ENCODE measurements at places on chromosomes 7 and 10.

GRCh38 chr10:110324805-110325280 is 20.1 kb upstream of the SMNDC1 start:
- no peak for DNase-seq

DNA sequence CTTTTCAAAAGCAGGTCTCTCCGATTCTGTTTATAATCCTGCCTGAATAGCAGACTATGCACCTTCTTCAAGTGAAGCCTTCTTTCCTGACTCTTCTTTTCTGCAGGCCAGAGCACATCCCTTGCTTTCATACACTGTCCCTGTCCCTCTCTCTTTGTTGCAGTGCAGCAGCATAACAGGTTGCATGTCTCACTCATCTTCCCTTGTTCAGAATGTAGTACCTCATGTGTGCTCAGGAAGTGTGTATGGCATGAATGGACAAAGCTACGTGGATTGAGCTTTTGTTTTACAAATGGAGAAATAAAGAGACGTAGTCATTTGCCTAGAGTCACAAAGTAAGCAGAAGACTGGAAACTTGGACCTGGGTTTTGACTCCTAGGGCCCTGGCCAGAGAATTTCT is 68.0 kb downstream of the PTPRZ1 start:
- DNase-seq: no peak

DNA sequence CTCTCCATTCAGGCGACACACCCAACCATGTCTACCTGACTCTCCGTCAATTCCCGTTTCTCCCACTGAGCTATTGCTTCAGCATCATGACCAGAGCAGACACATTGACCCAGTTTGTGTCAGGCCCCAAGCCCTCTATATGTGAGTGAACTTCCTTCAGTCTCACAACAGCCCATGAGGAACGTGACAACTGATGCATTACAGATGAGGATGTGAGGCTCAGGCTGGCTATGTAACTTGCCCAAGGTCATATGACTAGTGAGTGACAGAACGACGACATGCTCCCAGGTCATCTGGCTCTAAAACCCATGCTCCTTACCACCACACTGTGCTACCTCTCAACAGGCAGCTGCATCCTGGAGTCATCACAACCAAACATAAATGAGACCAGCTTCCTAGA is 3.7 kb downstream of the TMEM140 start:
- no peak for DNase-seq

GRCh38 chr7:130369831-130370550 is 10.3 kb upstream of the CPA1 start:
- no peak for DNase-seq

GRCh38 chr7:93006480-93007095 is 111.2 kb downstream of the SAMD9 start:
- DNase-seq: peak; percentile 28

DNA sequence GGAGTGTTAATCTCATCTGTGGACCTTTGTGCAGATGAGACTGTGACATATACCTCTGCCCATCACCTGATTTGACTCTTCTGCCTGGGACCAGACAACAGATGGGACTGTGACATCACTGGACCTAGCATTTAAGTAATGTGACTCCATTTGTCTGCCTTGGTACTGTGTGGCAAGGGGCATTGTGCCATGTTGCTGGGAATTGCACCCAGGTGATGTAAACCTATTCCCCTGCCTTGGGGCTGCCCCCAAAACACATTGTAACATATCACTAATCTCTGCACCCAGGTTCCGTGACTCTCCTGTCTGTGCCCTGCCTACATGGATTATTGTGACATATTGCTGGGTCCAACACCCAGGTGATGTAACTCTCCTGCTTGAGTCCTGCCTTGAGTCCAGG is 40.4 kb upstream of the ZNF680 start:
- DNase-seq: no peak

- DNase-seq: no peak
Measured at GRCh38 chr7:107206706-107207105, 37.9 kb downstream of the HBP1 start.

DNA sequence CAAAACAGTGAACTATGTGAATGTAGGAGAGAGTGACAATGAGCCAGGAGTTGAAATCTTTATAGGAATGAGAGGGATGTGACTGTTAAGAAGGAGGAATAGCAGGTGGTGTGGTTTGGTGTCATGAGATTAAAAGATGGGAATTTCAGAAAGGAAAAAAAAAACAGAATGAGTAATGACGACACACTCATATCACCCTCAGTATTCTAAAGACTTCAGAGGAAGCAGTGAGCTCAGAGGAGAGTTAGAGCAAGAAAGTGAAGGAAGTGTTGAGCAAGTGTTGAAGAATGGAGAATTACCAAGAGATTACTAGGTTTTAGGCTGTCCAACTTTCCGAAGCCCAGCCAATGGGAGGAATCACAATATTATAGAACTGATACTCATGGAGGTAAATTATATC is 220.5 kb upstream of the HGF start:
- DNase-seq: no peak

- peak; percentile 69 for DNase-seq
Measured at GRCh38 chr10:5447611-5448071, 35.3 kb downstream of the NET1 start.

DNA sequence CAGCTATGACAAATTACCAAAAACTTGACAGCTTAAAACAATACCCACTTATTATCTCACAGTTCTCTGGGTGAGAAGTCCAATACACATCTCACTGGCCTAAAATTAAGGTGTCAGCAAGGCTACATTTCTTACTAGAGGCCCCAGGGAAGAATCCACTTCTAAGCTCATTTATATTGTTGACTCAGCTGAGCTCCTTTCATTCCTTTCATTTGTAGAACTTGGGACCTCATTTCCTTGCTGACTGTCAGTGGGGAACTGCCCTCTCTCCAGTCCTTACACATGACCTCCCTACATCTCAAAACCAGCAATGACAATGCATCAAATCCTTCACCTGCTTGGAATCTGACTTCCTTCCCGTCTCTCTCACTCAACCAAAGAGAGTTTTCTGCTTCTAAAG is 240.3 kb downstream of the IPMK start:
- no peak for DNase-seq

- DNase-seq: no peak
Measured at GRCh38 chr10:6116806-6117205, 28.0 kb downstream of the RBM17 start.

- peak; percentile 93 for DNase-seq
Measured at GRCh38 chr7:16420649-16421332, 547 bp downstream of the CRPPA start.

- DNase-seq: no peak
Measured at GRCh38 chr10:113736576-113736975, 14.9 kb upstream of the PLEKHS1 start.

DNA sequence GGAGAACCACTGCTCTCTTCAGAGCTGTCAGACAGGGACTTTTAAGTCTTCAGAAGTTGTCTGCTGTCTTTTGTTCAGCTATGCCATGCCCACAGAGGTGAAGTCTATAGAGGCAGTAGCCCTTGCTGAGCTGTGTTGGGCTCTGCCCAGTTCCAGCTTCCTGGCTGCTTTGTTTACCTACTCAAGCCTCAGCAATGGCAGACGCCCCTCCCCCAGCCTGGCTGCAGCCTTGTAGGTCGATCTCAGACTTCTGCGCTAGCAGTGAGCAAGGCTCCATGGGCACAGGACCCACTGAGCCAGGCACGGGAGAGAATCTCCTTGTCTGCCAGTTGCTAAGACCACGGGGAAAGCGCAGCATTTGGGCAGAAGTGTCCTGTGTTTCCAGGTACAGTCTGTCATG is 12.1 kb upstream of the CPA2 start:
- no peak for DNase-seq

- no peak for DNase-seq
Measured at GRCh38 chr7:96235281-96235680, 86.6 kb downstream of the SLC25A13 start.

DNA sequence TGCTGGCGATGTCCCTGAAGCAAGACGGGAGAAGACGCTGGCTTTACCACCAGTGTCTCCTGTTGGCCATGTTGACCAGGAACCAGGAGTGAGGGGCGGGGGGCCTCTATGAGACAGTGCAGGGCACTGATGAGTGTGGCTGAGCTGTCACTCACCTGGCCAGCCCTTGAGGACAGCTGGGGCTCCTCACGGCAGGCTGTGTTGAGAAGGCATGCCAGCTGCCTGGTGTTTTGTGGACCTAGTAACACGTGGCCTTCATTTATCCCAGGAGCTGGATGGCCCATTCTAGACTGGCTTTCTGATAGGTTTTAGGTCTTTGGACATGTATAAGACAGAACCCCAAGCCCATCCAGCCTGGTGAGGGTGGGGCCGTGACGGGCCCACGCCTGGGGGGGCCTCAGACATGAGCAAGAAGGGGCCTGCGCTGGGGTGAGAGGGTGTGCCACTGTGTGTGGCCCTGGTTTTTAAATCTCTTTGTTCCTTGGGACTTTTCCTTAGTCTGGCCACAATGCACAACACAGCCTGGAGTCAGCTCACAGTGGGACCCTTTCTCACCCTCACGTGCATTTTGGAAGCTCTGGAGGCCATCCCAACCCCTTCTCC is 10.5 kb downstream of the RHBDD2 start:
- DNase-seq: no peak

- no peak for DNase-seq
Measured at GRCh38 chr10:29805134-29805723, 170.5 kb upstream of the SVIL start.

GRCh38 chr7:53542157-53542556 is 506.7 kb downstream of the POM121L12 start:
- DNase-seq: no peak

DNA sequence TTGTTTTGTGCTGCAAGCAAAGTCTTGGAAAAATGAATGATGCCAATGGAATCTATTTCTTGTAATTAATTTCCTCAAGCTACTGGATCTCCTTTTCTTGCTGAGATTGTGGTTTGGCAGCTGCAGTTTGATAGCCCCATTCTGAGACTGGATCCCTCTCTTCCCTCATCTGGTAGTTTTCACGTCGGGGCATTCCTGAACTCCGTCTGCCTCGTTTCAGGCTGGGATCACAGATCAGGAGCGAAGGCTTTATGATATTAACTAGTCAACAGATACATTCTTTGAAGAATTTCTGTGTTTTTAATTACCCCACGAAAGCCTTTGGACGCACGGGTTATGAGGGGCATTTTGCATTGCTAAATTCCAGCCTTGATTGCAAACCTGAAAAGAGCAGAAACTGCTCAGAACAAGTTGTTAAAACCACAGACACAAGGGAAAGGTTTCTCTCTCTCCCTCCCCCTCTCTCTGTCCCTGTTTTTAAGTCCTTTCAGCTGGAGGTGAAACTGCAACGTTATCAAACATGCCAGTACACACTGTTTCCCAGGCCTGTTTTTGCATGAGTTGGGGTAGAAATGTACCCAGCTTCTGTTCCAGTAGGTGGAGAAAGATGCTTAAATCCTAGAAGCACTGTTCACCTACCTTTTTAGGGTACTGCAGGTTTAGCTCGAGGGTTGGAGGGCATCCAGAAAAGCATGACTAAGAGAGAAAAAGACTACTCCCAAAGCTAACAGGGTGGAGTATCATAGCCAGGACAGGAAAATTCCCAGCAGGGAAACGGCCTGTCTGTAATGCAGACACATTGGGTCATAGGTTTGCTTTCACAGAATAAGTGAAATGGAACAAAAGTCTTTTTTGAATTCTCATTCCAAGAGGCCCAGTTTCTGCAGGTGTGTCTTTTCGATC is 124.3 kb downstream of the CUX1 start:
- no peak for DNase-seq

DNA sequence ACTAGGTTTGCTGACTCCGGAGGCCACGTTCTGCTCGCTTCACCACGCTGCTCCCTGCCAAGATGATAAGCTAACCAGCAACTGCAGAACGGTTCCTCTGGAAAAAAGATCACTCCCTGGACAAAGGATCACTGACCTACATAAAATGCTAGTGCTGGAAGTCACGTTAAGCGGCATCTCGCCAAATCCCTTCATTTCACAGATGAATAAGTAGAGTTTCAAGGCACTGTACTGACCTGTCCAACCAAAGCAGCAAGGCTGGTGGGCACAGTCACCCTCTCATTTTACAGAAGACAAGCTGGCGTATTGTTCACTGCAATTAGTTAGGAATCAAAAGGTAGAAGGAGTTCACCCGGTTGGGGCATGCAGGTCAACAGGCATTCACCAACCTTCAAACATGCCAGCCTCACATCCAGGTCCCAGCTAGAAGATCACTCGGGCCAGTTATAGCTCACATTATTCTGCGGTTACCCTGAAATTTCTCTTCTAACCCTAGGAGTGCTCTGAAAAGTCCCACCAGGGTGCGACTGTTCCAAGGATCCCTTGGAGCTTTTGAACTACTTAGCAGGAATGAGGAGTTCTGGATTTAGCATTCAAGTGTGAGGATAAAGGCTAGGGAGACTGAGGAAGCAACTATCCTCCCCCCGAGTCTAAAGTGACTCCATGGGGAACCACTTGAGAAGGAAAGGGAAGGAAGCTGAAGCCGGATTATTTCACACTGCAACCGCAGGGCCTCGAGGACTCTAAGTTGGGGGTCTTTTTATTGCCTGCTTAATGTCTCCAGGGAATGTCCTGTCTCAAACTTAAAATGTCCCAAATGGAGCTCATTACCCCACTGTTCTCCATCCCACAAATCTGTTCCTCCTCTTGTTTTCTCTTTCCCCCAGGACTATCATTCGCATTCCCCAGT is 32.8 kb downstream of the HIPK2 start:
- no peak for DNase-seq

GRCh38 chr7:121992068-121992467 is 119.1 kb downstream of the PTPRZ1 start:
- no peak for DNase-seq

DNA sequence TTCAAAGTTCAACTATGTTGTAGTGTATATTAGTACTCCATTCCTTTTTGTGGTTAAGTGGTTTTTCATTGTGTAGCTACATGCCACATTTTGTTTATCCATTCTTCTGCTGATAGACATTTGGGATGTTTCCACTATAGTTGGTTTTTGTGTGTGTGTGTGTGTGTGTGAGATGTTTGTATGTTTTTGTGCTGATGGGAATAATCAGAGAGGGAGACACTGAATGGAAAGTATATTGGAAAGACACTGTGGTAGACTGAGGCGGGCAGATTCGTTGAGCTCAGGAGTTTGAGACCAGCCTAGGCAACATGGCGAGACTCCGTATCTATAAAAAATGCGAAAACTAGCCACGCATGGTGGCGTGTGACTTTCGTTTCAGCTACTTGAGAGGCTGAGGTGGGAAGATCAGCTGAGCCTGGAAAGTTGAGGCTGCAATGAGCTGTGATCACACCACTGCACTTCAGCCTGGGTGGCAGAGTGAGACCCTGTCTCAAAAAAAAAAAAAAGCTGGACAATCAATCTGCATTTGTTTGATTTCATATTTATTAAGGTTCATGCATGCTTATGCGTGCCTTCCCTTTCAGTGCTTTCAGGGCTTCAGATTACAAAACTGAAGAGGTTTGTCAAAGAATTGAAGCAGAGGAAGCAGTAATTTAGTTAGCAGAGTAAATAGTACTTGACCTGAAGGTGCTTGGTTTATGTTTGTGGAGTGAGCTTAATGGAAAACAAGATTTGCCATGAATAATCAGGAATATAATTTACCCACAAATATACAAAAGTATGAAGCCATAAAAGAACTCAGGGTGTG is 14.7 kb downstream of the SEC24C start:
- DNase-seq: no peak
